ENCODE measurements at places on chromosomes 5 and 9.

DNA sequence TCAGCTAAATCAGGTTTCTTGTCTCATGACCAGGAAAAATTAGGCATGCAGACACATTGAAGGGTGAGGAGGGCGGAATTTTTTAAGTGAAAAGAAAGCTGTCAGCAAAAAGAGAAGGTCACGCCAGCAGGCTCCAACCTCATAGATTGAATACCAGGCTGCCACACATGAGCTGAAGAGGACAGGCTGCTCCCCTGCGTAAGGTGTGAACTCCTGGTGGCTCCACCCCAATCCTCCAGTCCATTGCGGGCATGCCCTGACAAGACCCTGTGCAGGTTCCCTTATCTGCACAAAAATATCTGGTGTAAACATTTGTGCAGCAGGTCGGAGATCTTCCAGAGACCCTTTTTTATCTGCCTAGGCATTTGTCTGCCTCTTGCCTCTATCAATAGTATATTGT, 22.9 kb upstream of the TEX10 start:
- DNase-seq: no peak

GRCh38 chr9:2243666-2244555, 228.8 kb downstream of the SMARCA2 start:
- no peak for DNase-seq

DNA sequence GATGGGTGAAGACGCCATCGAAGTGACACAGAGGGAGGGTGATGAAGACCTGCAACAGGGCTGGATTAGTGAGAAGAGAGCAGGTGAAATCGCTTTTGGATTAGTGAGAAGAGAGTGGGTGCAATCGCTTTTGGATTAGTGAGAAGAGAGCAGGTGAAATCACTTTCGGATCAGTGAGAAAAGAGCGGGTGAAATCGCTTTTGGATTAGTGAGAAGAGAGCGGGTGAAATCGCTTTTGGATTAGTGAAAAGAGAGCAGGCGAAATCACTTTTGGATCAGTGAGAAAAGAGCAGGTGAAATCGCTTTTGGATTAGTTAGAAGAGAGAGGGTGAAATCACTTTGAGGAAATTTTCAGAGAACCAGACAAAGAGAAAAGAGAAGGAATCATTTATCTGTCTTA, 67.2 kb upstream of the TRIO start:
- no peak for DNase-seq

- DNase-seq: no peak
These were observed 1260.8 kb upstream of the WWC1 start for GRCh38 chr5:167030500-167031120.

GRCh38 chr5:89246252-89246651, 363.3 kb upstream of the MEF2C start:
- DNase-seq: no peak

DNA sequence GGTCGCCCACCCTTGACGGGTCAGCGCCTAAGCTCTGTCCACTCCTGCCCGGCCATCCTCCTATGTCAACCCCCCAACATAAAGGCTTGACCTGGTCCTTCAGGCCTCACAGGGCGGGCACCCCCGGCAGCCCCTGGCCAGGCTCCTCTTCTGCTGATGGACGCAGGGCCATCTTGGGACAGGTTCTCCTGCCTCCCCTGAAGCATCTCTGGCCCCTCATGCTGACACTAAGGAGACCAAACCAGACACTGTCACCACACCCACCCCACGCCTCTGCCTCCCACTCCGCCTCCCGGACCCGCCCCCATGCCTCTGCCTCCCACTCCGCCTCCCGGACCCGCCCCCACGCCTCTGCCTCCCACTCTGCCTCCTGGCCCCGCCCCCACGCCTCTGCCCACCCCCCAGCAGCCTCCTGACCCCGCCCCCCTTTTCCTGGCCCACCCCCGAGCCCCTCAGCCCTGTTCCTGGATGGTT, 6.8 kb downstream of the OBP2A start:
- no peak for DNase-seq

- no peak for DNase-seq
These were observed 158.8 kb downstream of the CNTLN start for GRCh38 chr9:17293685-17294084.

DNA sequence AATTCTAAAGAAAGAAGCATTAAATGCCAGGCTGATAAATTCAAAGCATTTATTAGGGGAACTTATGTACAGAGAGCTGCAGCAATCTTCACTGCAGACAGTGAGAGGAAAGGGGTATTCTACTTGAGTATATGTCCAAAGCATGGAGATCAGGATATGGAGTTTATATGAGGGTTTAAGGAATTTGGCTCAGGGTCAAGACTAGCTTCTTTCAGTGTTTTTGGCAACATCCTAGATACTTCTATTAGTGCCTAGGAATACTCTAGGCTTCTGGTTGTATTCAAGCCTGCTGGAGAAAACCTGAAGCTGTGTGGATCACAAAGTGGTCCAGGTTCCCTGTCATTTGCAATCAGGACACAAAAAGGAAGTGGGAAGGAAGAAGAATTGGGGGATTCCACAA, 194.6 kb downstream of the CETN3 start:
- no peak for DNase-seq

DNA sequence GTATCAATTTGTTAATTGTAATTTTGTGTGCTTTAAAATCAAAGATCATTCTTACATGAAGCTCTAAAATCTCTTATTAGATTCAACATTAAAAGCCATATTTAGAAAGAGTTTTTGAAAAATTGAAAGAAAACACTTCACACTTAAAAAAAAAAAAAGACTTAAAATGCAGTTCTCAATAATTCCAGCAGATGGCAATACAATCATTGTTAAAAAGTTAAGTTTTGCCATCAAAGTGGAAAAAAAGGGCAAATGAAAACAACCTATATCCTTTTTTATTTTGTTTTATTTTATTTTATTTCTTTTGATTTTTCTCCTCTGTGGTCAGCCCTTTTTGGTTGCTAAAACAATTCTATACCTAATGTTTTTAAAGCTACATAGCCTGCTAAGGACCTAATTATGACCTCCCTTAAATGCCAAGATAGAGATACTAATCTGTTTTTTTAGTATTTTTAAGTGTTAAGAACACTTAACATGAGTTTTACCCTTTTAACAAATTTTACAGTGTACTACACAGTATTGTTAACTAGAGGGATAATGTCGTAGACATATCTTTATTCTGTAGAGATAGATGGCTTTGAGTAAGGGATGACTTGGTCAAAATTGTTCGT, 154.2 kb upstream of the DAB2 start:
- DNase-seq: no peak

GRCh38 chr5:43017428-43017815, 22.7 kb downstream of the ANXA2R start:
- peak; percentile 4 for DNase-seq

- no peak for DNase-seq
These were observed 29.5 kb downstream of the NIM1K start for GRCh38 chr5:43221502-43221901.

GRCh38 chr9:15927161-15927560, 374.3 kb downstream of the CCDC171 start:
- DNase-seq: no peak

- DNase-seq: no peak
These were observed 13.3 kb downstream of the CDC26 start for GRCh38 chr9:113261917-113262671.

GRCh38 chr5:145965804-145966203, 29.4 kb downstream of the SH3RF2 start:
- DNase-seq: no peak

DNA sequence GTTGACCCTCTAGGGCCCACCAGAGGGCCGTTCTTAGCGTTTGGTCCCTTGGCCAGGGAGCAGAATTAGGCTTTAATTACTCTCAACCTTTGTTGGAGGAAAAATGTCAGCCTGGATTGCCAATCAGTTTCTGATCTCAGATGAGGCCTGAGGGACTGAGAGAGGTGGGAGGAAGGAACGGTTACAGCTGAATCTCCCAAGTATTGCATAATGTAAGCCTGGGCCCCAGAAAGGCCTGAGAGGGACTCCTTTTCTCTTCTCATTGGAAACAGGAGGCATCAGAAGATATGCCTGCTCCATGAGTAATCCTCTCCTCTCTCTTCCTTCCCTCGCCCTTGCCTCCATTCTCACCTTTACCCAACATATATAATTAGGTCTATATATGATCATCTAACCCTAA, 105.7 kb downstream of the INSYN2B start:
- no peak for DNase-seq

- no peak for DNase-seq
These were observed 671 bp downstream of the DUSP1 start for GRCh38 chr5:172770374-172770674.

DNA sequence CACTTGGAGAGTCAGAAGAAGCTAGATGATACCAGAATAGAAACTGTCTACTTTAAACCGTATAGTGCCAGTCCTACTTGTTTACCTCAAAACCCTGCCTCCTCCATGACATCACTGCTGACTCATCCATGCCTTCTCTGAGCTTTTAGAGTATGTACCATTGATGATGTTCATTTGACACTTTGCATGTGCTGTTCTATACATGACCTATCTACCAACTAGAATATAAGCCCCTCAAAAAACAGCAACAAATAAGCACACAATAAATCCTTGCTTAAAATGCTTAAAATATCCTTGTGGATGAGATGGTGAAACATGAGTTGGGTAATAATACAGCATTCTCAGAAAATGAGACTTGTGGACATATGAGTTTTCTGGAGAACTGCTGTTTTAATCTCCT, 2.6 kb downstream of the CTNNAL1 start:
- no peak for DNase-seq

DNA sequence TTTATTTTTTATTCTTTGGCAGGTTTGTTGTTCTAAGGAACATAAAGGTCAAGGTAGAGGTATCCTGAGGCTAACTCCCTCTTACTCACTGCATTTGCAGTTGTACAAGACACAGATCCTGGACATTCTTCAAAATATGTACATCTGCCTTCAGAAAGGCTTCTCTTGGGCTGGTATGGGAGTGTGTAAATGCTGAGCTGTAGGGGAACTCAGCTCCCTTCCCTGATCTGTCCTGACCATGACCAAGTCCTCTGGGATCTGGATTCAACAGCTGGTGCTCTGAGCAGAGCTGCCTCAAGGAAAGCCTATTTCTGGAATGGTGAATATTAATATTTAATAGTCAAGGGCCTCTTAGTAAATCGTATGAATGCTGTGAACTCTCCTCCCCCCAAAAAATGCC, 117.4 kb downstream of the PRKACG start:
- DNase-seq: no peak

DNA sequence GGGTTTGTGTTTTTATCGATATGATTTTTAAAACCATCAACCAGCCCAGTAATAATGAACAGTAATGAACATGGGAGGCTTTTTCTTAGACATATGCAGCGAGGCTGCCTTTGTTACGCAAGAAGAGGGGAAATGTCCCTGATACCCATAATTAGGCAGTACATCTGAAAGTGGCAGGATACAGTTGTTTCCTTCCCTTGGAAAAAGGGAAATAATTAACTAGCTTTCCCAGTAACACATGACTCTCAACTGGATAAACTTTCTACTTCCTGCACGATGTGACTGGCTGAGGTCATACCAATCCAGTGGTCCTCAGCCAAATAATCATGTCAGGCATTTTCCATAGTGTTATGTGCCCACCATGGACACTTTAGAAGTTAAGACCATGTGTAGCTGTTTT, 431.6 kb upstream of the C9orf72 start:
- no peak for DNase-seq

- DNase-seq: no peak
These were observed 3.3 kb downstream of the CYFIP2 start for GRCh38 chr5:157269165-157269671.

DNA sequence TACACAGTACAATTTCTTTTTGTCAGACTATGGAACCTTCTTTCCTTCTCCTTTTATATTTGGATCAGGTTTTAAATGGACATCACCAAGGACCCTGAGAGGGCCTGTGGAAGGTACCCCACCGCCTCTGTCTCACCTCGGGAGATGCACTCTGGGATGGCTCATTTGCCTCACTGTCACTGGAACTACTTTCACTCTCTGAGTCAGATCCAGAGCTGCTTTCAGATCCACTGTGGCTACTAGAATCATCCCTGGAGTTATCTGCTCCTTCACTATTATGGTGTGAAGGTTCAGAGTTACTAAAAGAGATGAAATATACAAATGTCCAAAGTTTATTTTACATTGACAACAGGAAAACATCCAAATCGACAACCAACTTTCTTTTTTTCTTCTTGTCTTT, 24.6 kb downstream of the LEAP2 start:
- DNase-seq: no peak

- DNase-seq: no peak
These were observed 2.9 kb downstream of the HTR1A start for GRCh38 chr5:63959177-63959982.

DNA sequence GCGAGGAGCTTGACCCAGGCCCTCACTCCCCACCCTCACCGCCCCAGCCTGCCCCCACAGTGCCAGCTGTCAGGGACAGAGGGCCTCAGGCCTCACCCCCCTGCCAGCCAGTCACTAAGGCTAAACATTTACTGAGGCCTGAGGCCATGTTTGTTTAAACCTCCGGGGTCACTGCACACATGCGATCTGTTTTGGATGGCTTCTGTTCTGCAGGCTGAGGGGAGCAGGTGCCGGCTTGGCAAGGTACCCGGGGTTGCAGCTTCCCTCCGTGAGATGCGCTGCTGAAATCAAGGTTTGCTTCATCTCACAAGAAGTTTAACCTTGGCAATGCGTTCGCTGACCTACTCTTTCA, 103.3 kb upstream of the BOD1 start:
- no peak for DNase-seq

- no peak for DNase-seq
These were observed 13.9 kb downstream of the ZCCHC9 start for GRCh38 chr5:81315336-81315735.

DNA sequence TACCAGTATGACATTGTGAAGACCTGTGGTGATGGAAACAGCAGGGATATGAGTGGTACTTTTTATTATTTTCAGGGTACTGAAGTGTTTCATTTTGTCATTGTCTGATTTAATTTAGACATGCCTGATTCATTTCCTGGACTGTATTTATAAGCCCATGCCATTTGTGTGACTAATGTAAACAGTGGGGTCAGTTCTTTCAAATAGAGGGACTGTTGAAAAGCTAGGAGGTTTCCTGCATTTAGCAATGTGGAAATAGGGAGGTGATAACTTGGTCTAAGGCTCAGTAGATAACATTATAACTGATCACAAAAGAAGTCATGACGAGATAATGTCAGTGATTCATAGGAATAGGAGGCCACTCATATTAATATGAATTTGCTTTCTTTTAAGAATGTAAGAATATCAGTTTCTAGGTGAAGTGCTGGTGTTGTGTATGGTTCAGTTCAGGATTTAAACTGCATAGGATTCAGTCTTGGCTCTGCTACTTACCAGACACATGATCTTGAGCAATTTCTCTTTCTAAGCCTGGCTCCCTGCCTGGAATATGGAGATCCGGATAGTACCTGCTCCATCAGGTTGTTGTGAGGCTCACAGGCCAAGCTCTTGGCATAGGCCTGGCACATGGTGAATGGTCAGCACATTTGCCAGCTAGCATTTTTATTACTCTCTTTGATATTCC, 7.5 kb downstream of the RASGRF2 start:
- no peak for DNase-seq

GRCh38 chr5:68269820-68270219, 54.3 kb downstream of the PIK3R1 start:
- no peak for DNase-seq

DNA sequence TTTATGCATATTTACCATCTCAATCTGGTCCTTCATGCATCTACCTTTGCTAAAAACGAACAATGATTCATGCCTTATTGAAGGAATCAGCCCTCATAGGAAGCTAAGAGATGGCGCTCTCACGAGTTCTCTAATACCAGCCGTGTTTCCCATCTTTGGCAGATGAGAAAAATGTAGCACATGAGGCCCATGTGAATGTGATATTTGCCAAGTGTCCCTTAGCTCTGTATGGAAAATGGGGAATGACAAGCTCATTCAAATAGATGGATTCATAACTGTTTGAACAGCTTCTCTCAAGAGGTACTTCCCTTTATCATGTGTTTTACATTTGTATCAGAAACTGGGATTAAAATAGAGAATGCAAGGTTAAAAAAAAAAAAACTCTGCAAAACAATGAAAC, 66.1 kb downstream of the TTC39B start:
- no peak for DNase-seq

Data from NCI-H1105 (cell line).